ENCODE measurements at places on chromosomes 4 and X.

- no peak for DNase-seq
These were observed 1.6 kb downstream of the RNF150 start for GRCh38 chr4:141131723-141132071.

DNA sequence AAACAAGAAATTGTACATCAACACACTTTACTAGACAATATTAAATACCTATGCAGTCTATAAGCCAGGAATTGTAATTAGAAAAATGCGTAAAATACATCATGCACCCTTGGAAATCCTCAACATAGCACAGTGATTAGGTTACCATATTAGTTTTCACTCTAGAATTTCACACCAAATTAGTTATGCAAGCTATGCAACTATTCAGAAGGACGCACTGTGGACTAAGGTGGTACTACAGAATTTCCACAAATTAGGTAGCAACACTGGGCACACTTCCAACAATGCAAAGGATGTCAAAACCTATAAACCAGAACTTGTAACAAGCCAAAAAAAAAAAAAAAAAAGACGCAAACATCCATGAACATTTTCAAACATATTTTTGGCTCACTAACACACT, 71.1 kb upstream of the ZCCHC13 start:
- no peak for DNase-seq

GRCh38 chr4:72375073-72375736, 193.8 kb downstream of the ADAMTS3 start:
- DNase-seq: no peak

- DNase-seq: no peak
These were observed 28.0 kb upstream of the AFAP1 start for GRCh38 chr4:7967501-7968261.

DNA sequence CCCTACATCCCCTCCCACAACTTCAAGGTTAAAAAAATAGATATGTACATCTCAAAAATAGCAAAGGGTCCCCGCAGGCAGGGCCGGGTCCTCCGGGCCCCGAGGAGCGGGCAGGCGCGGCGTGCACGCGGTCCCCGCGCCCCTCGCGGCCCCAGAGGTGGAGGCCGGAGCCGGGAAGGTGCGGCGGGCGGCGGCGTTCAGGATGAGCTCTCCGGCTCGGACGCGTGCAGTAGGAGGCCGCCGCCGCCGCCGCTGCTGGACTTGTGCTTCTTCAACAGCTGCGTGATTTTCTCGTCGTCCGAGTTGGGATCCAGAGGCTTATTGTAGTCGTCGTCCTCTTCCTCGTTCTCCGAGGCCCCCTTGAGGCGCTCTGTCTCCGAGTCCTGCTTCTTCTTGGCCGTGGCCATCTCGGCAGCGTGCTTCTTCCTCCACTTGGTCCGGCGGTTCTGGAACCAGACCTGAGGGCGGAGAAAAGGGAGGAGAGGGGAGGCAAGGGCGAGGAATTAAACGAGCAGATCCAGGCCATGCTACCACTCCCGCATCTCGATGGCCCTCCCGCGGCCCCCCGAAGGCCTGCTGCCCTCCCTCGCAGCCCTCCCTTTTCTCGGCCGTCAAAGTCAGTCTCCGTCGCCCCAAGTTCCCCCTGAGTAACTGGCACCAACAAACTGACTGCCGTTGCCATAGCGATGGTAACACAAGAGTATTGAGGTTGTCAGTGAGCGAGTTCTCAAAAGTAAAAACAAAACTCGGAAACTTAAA, 5.8 kb downstream of the NKX6-1 start:
- DNase-seq: no peak

GRCh38 chrX:40844471-40844870, 109.1 kb upstream of the MED14 start:
- no peak for DNase-seq

- DNase-seq: no peak
These were observed 36.6 kb downstream of the ZFP42 start for GRCh38 chr4:188032170-188032569.

DNA sequence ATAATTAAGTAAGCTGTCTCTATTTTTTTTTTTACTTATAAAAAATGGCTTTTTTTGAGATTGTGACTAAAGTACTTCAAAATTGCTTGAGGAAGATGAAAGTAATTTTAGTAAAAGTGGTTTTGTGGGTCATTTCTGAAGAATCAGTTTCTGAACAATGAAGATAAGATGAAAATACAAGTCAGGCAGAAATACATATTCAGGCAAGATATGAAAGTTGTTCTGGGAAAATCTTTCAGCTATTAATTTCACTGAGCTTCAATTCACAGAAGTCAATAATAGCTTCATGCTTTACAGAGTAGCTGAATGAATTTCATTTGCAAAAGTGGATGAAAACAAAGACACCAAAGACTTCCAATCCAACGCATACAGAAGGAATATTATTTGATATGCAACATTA, 305.2 kb upstream of the ARSJ start:
- DNase-seq: no peak

DNA sequence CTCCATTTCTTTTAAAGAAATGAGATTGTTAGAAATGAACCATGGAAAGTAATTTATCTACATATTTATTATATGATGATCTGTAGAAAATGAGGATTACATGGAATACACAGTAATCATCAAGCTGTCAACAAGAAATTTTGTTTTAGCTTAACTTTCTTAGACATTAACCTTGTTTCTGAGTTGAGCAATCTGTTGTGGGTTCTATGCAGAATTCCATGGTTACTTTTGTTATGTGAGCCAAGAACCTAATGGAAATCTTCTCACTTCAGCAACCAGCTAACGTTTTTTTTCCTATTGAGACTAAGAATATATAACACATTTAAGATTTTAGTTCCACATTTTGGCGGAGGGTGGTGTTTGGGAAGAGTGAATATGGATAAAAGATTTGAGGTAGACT, 136.1 kb upstream of the SLC4A4 start:
- DNase-seq: no peak

GRCh38 chrX:12548746-12549145, 242.5 kb upstream of the PRPS2 start:
- DNase-seq: no peak

DNA sequence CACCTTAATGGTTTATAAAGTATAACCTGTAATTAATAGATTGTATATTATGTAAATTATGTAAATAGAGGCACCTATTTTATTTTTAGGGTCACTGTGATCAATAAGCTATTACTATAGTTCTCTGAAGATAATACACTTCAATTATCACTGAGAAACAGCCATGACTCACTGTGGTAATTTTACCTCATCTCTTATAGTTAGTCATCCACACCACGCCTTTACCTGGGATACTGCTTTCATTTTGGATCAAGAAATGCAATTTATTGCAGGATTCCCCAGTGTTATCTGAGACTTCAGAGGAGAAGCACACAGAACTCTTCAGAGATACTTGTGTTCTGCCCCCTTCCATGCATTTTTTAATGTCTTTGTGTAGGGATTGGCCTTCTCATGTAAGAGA, 348.1 kb upstream of the ATOH1 start:
- DNase-seq: no peak

- no peak for DNase-seq
These were observed 187.0 kb downstream of the AASDH start for GRCh38 chr4:56200275-56200674.

- no peak for DNase-seq
These were observed 111.7 kb downstream of the TENM3 start for GRCh38 chr4:182354867-182355266.

GRCh38 chr4:74971862-74972261, 38.9 kb downstream of the PARM1 start:
- no peak for DNase-seq

DNA sequence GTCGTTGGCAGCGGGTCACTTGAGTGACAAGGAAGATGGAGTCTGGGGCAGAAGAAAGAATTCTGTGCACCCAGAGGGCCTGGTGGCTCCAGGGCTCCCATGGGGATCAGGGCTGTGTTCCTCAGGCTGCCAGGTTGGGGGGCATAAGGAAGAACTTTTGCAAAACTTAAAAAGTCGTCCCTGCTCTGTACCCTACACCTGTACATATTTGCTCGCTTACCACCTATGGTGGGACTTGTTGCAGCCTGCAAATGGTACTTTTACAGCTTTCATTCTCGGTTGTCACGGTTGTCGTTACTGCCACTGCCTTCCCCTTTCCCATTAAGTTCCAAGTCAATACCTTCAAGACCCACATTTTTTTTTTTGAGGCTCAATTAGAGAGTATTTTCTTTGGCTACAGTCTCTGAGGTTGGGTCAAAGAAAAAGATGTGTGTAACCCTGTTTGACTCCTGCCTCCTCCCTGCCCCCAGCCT, 9.1 kb downstream of the ARX start:
- no peak for DNase-seq

GRCh38 chr4:156884183-156884582, 87.4 kb downstream of the PDGFC start:
- no peak for DNase-seq

GRCh38 chrX:149433051-149433450, 72.1 kb downstream of the IDS start:
- DNase-seq: no peak

DNA sequence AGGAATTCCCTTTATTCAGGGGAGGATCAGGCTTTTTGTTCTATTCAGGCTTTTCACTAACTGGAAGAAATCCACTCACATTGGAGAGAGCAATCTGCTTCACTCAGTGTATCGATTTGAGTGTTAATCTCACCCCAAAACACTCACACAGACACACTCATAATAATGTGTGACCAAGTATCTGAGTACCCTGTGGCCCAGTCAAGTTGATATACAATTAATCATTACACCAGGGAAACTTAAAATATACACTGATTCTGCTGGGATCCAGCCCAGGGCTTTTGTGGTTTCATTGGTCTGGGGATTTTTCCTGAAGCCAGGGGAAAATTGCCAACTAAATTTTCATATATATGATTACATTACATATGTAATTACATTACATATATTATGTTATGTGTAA, 44.0 kb upstream of the GATB start:
- no peak for DNase-seq

DNA sequence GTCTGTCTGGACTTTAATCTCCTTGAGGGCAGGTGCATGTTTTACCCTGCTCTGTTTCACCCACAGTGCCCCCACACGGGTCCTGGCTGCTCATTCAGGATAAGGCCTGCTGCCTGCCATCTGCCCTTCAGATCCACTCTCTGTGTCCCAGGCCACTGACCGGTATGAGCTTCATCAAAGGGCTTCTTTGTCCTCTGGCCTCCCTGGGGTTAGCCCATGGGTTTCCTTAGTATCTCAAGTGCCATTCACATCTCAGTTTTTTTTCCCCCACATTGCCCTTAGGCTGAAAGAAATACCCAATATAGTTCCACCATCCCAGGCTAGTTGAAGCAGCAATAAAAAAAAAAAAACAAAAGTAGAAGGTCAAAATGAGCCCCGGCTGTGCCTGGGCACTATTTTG, 9.3 kb downstream of the CD99L2 start:
- DNase-seq: no peak

DNA sequence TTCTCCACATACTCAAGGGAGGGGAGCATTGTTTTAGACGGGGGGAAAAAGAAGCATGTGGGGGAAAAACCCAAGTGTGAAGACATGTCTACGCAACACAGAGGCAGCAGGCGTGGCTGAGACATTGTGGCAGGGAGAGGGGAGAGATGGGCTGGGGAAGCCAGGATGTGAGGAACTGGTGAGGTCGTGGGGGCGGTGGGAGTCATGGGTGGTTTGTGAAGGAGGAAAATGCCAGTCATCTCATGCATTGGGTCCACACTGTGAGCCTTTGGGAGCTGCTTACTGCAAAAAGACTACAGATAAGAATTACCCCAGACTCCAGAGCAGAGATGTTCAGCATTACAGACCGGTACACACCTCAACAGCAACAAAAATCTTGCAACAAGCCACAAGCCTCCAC, 2.1 kb downstream of the JAKMIP1 start:
- no peak for DNase-seq

DNA sequence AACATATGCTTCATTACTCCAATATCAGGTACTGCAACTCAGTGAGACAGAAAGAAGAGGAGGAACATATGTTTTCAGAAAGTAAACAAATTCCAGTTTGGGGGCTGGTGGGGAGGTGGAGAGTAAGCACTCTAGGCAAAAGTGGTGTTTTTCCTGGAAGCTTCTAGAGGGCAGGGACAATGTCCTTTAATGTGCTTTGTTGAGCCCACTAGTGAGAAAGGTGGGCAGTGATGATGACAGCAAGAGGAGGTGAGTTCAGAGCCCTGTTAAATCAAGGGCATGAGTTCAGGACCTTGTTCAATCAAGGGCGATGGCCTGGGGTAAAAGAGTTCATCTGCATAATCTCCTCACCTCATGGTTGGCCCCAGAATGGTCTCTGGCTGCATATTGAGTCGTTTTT, 38.4 kb downstream of the GPC3 start:
- DNase-seq: no peak

- DNase-seq: no peak
These were observed 16.1 kb downstream of the PGRMC2 start for GRCh38 chr4:128271551-128271950.
